ENCODE measurements at places on chromosomes 5 and 9.
A peak's percentile ranks its signal among the peaks of the same experiment; 100 is the strongest.

GRCh38 chr9:84669013-84669287 is 579 bp upstream of the NTRK2 start:
- DNase-seq: no peak

DNA sequence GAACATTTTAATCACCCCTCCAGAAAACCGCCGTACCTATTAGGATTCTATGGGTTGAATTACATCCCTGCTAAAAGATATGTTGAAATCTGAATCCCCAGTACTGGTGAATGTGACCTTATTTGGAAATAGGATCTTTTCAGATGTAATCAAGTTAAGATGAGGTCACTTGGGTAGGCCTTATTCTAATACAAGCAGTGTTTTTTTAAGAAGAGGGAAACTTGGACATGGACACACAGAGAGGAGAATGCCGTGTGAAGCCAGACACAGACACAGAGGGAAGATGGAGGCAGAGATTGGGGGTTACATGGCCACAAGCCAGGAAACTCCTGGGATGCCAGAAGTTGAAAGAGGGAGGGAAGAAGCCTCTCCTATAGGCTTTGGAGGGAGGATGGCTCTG is 183.5 kb downstream of the GNA14 start:
- DNase-seq: no peak

- peak; percentile 10 for DNase-seq
These were observed 902.4 kb downstream of the NR2F1-AS1 start for GRCh38 chr5:92678640-92679039.

DNA sequence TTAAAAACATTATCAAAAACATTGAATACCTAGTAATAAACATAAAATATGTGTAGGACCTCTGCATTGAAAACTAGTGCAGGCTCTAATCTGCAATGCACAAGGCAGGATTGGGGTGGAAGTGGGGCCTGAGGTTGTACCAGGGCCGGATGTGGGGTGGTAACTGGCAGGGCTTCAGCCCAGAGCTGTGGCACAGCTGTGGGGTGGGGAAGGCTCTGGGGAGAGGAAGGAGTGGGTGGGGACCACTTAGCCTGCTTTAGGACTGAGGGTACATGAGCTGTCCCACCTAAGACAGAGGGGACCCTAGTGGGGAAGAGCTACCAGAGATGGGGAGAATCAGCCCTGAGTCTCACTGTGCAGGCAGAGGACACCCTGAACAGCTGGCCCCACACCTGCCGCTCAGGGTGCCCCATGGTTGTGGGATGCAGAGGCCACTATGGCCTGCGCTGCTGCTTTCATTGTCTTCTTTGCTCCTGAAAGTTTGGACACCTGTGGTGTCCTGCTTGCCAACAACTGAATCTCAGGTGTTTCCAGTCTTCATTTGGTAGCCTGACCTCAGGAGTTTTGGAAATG is 311.4 kb downstream of the TLE4 start:
- no peak for DNase-seq

DNA sequence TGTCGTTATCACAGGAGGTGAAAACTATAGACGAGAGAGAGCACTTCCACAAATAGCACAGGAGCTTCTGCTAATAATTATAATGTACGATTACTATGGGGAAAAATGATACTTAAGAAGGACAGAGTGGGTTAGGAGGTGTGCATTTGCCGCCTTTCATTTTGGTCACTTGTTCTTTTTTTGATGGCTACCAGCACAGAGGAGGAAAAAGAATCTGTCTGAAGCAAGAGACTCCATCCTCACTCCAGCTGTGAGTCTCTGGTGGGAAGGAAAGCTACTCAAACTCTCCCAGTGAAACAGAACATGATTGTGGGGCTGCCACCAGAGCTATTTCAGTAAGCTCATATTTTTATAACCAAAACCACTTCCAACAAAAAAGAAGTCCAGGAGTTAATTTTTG is 270.4 kb upstream of the TMEM161B start:
- no peak for DNase-seq

GRCh38 chr5:8522646-8523045 is 653.7 kb downstream of the MTRR start:
- DNase-seq: no peak

DNA sequence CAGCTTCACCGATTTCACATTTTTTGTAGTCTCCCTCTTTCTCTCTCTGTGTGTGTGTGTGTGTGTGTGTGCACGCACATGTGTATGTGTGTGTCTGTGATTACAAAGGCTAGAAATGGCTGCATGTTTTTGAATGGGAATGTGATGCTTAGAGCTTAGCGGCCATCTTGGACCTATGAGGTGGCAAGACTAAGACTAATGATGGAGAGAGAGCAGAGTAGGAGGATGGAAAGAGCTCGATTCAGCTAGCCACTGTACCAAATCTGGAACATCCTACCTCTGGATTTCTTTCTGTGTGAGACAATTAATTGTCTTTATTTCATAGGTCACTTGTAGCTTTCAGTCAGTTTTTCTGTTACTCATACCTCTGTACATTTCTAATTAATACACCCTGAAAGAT is 205.1 kb downstream of the PCSK1 start:
- DNase-seq: peak; percentile 14

- DNase-seq: peak; percentile 40
These were observed 39.4 kb upstream of the RPL26L1 start for GRCh38 chr5:172919525-172920446.

DNA sequence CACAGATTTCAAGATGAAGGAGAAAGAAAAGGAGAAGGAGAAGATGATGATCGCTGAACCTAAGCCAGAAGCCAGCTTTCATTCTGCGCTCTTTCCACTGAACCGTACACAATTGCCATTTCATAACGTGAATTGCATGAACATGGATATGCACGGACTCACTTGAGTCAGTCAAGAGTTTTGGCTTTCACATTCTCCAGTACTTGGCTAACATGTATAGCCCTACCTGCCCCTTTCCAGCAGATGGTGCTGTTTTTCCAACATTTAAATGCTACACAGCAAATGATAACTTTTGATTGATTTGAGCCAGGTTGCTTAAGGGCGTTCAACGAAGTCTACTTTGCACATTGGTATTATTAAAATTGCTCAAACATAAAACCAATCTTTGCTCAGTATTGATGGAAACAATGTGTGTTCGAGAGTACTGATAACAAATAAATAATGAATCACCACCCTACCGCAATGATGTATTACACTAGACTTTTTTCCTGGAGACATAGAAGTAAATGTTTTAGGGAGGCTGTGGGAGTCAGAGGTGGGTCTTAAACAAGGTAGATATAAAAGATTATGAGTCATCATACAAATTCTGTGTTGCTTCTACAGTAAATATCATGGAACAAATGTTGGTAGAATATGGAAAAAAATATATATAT is 196.4 kb downstream of the TRPM3 start:
- peak; percentile 84 for DNase-seq

- no peak for DNase-seq
These were observed 104.0 kb downstream of the PLCXD3 start for GRCh38 chr5:41406424-41406823.

GRCh38 chr5:100746730-100747129 is 156.4 kb downstream of the ST8SIA4 start:
- DNase-seq: no peak

DNA sequence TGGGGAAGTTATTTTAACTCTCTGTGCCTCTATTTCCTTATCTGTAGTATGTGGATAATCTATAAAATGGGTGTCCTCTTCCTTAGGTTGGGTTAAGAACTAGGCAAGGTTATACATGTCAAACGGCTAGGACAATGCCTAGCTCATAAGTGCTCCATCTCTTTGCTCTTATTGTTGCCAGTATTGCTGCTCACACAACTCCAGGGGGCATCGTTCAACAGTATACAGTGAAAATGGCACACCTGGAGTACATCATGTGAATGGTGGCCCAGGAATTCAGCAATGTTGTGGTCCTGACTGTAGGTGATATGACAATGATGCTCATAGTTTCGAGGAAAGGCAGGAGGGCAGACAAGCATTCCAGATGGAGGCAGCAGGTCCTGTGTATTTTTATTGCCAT is 30.1 kb downstream of the SLIT3 start:
- no peak for DNase-seq

DNA sequence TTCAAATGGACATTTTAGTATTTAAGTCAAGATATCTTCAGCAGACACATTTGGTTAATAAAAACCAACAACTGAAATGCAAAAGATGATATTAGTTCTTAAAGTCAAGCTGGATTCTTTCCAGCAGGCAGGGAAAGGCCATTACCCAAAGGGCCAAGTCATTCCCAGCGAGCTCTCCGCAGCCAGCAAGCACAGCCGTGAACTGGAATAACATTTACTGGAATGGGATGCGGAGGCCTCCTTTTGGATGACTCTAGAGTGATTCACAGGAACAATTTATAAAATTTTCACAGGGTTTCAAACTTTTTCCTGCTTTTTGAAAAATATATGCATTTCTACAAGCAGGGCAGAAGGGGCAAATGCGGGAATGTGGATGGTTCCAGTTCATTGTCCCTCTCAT is 76.6 kb upstream of the DAB2 start:
- DNase-seq: peak; percentile 88

GRCh38 chr5:2744485-2744884 is 7.0 kb downstream of the IRX2 start:
- DNase-seq: no peak

- peak; percentile 93 for DNase-seq
These were observed 7.0 kb downstream of the STOM start for GRCh38 chr9:121362813-121363621.

DNA sequence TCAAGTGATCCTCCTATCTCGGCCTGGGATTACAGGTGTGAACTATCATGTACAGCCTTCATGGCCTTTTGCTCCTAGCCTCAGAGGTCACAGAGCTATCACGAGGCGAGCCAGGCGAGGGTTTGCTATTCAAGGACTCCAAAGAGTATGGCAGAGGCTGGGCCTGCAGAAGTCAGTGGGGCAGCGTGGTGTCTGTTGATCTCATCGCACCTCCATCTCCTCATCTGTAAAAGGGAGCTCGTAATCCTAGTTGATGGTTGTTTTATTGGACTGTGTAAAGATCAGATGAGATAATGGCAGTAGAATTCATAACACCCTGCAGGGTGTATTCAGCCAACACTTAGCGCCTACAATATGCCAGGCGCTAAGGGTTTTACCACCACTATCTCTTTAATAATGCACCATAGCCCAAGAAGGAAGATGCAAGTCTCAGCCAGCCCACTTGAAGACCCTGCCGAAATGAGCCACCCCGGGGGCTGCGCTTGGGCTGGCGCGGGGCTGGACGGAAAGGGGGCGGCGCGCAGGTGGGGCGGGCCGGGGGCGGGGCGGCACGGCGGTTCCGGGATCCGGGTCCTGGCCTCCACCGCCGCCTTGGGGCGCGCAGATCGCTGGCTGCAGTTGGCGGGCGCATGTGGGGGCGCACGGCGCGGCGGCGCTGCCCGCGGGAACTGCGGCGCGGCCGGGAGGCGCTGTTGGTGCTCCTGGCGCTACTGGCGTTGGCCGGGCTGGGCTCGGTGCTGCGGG is at the start of gene GALNT12:
TSS of gene GALNT12 (plus strand) at position 601 of the 744 bp plus-strand sequence. CDS start at position 630, 29 bp downstream.
- peak; percentile 48 for DNase-seq

DNA sequence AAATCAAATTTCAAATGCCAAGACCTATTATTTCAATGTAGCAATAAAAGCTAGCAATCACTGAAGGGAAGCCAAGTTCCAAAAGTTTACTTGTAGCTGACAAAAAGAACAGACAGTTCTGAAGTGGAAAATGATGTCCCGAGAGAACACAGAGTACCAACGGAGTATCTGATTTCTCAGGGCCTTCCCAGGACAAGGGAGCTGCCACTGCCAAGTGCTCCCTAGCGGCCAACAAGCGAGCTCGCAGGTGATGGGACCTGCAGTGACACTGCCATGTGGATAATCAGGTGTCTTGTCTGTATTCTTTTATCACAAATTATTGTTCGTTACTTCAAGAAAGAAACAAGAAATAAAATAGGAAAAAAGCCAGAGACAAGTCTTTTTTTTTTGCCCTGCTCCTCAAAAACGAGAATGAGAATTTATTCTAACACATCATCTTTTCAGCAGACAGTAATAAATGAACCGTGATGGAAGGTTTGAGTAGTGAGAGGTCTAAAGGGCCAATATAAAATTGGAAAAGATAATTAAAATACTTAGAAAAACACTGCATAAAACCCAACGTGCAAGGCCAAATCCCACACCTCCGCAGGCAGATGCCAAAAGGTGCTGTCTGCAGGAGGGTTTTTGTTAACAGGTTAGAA is 159.4 kb downstream of the MYO10 start:
- no peak for DNase-seq

- no peak for DNase-seq
These were observed 144.2 kb upstream of the RAI14 start for GRCh38 chr5:34511915-34512314.

DNA sequence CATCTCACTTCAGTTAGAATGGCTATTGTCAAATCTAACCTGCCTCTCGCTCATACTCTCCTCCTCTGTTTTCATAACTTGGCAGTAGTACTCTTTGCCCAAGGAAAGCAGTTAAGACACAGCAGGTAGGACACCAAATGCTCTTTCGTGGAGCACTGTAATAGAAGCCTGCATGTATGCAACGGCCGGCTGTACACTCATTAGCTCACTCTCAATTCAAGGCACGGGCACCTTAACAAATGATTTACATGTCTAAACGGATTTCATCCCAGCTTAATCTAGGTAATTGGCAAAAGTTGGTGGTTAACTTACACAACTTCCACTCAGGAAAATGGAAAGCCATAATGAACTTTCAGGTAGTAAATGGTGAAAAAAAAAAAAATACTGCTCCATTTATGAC is 14.9 kb downstream of the DEPDC1B start:
- no peak for DNase-seq

GRCh38 chr5:138712791-138713190 is 40.4 kb upstream of the CTNNA1 start:
- no peak for DNase-seq

GRCh38 chr5:62315376-62316175 is 9.6 kb downstream of the KIF2A start:
- peak; percentile 35 for DNase-seq

GRCh38 chr5:117161718-117162335 is 587.2 kb upstream of the SEMA6A start:
- no peak for DNase-seq

- DNase-seq: peak; percentile 27
These were observed 48.1 kb upstream of the LHFPL2 start for GRCh38 chr5:78696637-78697036.

- no peak for DNase-seq
These were observed 4.9 kb downstream of the FRMD3 start for GRCh38 chr9:83533296-83533695.

GRCh38 chr9:129619787-129620668 is 873 bp downstream of the C9orf50 start:
- peak; percentile 63 for DNase-seq

DNA sequence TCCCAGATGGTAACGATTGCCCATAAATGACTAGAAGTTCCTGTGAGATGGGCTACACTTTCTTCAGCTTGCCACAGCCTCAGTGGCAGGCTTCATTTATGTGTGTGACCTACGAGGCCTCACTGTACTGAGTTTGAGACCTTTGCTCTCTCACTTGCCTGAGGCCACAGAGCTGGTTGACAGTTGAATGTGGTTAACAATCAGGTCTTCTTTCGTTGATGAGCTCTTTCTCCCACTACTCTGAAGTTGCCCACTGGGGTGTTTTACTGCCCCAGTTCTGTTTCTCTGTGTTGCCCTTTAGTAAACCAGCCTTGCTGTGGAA is 70.5 kb downstream of the CYFIP2 start:
- no peak for DNase-seq

DNA sequence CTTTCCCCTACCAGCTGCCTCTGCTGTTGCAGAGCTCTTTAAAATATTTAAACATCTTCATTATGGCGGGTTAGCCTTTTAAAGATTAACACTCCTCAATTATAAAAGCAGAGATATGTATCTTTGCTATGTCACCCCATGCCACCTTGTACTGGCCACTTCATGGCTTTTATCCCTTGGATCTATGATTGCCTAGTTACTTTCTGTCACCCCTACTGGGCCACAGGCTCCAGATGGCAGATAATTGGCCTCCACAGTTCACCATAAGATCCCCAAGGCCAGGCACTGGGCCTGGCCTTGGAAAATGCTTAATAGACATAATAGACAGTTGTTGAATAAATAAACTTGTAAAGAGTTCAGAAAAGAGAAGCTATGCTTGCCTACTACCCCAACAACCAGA is 142.0 kb upstream of the SHB start:
- no peak for DNase-seq

All from EL (cell line).